ENCODE measurements at places on chromosomes 11 and 22.

GRCh38 chr11:116333001-116333535, 439.7 kb downstream of the BUD13 start:
- no peak for DNase-seq

DNA sequence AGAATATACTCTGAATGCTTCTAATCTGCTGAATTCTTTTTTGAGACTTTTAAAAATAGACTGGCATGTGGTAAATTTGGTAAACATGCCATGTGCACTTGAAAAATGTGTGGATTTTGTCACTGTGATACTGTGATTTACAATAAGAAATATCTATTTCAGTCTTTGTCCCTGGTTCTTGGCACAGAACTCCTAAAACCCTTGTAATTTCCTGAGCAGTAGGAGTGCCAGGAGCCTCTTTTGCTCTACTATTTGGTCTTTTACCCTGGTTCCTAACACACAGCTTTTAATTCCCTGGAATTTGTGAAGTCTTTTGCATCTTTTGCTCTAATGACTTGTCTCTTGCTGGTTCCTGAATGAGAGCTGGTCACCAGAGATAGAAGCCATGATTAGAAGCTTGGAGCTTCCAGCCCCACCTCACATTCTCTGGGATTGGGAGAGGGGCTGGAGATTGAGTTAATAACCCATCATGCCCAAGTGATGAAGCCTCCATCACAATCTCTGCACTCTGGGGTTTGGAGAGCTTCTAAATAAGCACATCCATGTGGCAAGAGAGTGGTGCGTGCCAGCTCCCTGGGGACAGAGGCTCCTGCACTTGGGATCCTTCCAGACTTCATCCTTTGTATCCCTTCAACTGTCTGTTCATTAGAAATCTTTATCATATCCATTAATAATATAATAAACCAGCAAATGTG, 27.2 kb upstream of the SYT13 start:
- no peak for DNase-seq

DNA sequence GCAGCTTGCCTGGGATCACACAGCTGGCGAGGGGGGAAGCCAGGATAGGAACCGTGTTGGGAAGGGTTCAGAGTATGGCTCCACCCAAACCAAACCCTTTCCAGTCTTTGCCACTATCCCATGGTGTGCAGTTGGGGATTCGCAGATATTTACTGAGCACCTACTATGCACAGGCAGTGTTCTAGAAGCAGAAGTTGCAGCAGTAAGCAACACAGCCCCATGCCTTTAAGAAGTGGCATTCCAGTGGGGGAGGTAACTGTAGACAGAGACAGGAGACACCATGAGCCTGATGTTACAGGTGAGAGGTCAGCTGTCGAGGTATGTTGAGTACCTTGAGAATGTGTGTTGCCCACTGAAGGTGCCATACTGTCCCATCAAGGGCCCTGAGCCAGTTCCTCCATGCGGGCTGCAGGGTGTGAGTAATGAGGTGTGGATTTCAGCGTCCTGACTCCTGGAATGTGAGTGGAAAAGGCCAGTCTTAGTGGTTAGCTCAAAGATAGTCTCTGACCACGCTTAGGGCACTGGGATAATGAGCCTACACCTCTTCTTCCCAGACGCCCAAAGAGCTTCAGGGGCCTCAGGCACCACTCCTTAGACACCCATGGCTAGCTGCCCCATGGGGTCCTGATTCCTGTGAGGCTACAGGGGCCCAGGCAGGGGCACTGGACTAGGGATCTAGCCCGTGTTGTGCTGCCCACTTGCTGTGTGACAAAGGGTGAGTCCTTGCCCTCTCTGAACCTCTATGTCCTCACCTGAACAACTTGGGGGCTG, 71.8 kb upstream of the TP53I11 start:
- no peak for DNase-seq

DNA sequence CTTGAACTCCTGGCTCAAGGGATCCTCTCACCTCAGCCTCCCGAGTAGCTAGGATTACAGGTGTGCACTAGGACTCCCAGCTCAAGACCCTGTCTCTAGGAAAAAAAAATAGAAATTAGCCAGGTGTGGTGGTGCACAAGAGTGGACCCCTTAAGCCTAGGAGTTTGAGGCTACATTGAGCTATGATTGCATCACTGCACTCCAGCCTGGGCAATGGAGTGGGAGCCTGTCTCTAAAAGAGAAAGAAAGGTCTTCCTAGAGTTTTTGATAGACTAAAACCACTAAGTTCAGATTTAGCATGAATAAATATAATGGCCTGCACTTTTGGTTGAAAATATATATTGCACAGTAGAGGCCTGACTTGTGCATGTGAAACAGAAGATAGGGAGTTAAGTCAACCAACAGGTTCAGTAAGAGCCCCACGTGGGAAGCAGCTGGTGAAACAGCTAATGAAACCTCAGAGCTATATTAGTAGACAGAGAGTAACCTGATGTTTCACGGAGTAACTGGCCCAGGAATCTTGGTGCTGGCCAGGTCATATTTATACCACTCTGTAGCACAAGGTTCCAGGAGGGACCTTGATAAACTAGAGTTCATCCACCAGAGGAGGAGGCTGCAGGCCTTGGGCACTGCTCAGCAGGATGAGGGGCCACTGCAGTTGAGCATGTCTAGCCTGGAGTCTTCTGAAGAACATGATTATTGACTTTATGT, 4.6 kb upstream of the MICAL3 start:
- no peak for DNase-seq

- DNase-seq = no peak
Measured at GRCh38 chr11:504053-504993, 2.7 kb downstream of the RNH1 start.

GRCh38 chr11:14554959-14555358, 34.8 kb upstream of the PSMA1 start:
- DNase-seq = peak; percentile 58

DNA sequence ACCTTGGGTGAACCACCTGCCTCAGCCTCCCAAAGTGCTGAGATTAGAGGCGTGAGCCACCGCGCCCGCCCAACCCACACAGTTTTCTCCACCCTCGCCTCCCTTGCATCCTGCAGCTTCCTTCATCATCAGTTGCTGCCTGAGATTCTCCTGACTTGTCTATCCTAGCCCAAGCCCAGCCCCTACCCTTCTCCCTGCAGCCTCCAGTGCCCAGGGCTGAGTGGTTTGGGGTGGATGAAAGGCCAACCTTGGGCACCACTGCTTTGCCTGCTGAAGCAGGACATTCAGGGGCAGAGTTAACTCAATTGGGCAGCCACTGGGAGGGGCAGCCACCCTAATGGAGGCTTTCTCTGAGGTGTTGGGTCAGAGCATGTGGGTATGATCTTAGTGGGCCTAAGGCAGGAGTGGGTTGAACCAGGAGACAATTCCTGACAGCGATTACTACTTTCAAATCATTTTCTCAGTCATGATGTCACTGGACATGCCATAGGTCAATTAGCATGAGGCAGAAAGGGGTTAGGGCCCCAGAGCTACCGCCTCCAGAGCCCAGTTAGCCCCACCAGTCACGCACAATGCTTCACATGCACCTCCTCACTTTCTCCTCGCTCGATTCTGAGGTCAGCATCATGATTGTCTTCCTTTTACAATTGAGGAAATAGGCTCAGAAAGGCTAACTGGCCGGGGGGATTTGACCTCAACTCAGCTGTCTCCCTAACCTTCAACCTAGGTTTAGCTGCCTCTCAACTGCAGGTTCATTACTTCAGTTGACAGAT, 1.0 kb upstream of the FKBP2 start:
- DNase-seq = no peak

DNA sequence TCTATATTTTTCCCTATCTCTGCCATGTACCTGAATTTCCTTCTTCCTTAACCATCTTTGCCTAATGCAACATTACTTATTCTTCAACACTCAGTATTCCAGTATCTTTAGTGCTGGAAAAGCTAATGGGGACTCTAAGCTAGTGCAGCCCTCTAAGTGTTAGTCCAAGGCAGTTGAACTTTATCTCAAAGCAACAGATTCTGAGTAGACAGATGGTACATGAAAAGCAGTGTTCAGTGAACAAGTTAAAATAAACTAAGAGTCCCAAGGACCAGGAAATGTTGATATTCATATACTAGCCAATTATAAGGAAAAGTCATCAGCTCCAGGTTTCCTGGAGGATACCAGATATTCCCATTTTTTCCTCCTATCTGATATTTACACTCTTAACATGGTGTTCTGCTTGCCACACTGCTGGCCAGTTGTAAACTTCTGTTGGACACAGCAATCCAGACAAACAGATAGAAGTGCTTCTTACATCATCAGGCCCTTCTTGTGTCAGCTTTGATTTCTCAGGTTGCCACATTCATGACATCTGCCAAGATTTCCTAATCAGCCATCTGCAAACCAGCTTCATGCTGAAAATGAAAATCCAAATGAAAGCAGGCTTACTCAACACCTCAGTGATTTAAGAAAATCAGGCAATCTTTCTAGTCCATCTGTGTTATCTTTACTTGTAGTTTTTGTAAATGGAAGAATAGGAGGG, 255.9 kb upstream of the POU2AF2 start:
- DNase-seq = no peak

GRCh38 chr11:86244522-86245368, at the start of gene EED:
Gene EED, plus strand, starts transcription at chr11:86244753. Its CDS starts 477 bp downstream, at chr11:86245230.
- peak; percentile 94 for DNase-seq

DNA sequence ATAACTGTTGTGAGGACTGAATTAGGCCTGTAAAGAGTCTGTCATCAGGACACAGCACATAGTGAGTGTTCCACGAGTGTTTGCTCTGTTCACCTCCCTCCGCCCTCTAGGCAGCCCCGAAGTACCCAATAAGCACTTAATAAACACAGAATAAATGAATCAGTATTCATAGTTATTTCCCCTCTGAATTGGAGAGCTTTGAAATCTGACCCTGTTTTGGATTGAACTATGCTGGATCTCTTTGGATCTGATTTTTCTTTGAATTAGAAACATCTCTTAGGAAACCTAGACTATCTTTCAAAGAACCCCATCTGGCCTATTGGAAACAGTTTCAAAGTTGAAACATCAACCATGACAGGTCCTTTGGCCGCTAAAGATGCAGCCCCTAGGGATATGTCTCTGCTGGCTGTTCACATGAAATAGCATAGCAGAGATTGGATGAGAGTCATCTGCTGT, 615.5 kb downstream of the NTM start:
- no peak for DNase-seq

DNA sequence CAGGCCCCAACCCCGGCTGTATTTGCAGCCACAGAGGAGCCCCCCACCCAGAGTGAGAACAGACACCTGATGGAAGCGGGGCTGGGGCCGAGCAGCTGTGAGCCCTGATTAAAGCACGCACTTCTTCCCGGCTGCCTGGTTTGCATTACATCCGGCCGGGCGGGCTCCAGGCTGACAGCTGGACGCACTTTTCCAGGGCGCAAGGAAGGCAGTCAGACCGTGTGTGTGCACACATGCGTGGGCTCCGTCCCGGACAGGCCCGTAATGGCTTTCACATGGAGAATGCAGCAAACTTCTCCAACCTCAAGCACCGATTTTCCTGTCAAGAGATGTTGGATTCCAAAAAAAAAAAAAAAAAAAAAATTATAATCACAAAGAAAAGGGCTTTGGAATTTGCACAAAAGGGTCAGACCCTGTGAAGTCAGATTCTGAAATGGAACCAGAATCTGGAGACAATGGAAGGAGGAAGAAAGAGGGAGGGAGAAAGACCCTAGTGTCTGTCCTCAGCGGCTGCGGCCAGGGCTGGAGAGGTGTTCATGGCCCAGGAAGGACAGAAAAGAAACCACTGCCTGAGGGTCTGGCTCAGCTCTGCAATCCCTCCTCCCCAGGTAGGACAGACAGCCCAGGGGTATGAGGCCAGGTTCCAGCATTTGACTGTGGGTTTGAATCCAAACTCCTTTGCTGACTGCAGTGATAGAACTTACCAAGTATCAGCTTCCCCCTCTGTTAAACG, 365.5 kb downstream of the MN1 start:
- no peak for DNase-seq

- DNase-seq = no peak
Measured at GRCh38 chr11:90100431-90100830, 14.7 kb downstream of the UBTFL1 start.

GRCh38 chr11:12165237-12165875, 55.0 kb downstream of the MICAL2 start:
- DNase-seq = no peak

- DNase-seq = no peak
Measured at GRCh38 chr11:69698362-69698761, 5.5 kb downstream of the FGF19 start.

DNA sequence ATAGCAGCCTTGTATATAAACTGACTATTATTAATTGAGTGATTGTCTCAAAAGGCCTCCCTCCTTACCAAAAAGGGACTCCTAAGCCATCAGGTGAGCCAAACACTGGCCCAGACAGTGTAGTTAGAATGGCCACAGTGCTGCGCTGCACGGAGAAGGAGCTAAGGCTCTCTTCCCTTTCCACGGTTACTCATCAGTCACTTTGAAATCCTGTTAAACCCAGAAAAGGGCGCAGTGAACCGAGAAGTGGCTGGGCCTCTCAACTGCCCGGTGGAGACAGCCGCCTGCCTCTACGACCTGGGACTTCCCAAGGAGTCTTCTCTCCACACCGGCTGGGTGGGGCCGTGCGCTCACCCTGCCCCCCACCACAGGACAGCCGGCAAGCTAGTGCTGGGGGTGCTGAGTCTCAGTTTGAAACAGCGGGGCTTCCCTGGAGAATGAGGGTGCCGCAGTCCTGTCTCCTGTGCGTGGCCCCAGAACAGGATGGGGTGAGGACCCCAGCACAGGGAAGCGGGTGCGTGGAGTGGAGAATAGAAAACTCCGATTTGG, 1.3 kb downstream of the MYH9 start:
- DNase-seq = peak; percentile 48

DNA sequence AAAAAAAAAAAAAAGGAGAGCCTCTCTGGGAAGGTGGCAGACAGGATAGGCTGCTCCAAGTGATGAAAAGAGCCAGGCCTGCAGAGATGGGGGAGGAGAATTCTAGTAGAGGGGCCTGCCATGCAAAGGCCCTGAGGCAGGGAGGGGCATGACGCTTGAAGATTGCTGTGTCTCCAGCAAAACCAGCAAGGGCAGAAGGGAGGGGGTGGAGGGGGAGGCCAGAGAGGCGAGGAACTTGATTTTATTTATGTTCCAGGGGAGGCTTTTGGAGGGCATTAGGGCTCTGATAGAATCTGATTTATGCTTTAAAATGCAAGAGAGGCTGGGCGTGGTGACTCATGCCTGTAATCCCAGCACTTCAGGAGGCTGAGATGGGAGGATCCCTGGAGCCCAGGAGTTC, 16.7 kb upstream of the PACSIN2 start:
- DNase-seq = no peak

- no peak for DNase-seq
Measured at GRCh38 chr11:131762346-131763110, 392.1 kb downstream of the NTM start.

GRCh38 chr22:48187356-48187755, 1424.9 kb downstream of the TBC1D22A start:
- DNase-seq = no peak

DNA sequence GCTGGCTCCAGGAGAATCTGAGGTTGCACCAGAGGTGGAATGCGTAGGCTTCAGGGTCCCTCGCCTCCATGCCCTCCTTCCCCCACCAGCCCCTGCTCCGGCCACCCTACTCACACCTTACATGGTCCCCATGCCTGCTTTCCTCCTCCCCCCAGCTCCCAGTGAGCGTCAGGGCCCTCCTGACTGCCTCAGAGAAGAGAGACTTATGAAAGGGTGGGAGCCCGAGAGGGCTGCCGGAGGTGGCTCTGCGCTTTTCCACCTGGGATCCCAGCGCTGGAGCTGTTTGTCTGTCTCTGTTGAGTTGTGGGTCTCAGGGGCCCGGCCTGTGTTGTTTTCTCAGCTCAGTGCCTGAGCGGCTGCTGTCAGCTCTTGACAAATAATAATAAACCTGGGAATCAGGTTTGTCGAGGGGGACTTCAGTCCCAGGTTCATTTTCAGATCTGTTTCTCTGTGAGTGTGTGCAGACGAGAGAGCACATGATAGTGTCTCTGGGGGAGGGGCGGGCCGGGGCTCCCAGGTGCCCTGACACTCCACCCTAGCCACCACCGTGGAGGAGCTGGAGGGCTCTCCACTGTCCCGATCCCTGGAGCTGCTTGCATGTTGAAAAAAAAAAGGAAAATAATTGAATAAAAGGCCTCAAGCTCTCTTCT, 153.7 kb downstream of the FEZ1 start:
- no peak for DNase-seq
